T-helper 1 cell (primary cell): ENCODE measurements at places on chromosomes 12 and 14.

GRCh38 chr12:23552417-23552816 is 397.1 kb downstream of the SOX5 start:
- DNase-seq: no peak

- no peak for DNase-seq
Measured at GRCh38 chr14:21192447-21192822, 36.6 kb upstream of the OR5AU1 start.

GRCh38 chr12:46549527-46550265 is 177.1 kb upstream of the SLC38A2 start:
- DNase-seq: no peak

DNA sequence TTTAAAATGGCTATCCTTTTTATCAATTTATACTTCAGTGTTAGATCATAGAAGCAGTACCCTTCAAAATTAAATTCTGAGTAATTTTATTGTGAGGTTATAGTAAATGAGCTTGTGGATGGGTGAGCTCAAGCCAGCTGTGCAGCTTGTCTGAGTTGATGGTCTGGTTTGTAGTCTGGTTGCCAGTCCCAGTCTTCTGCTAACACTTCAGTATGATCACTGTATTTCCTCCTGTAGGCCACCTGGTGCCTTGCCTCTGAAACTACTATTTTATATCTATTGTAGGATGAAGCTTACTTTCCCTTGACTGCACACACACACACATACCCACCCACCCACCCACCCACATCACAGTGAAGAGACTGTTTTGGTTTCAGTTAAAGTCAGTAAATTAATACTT is 496.4 kb downstream of the PCNX1 start:
- DNase-seq: no peak

- DNase-seq: no peak
Measured at GRCh38 chr12:51886021-51886710, 1.7 kb upstream of the ANKRD33 start.

DNA sequence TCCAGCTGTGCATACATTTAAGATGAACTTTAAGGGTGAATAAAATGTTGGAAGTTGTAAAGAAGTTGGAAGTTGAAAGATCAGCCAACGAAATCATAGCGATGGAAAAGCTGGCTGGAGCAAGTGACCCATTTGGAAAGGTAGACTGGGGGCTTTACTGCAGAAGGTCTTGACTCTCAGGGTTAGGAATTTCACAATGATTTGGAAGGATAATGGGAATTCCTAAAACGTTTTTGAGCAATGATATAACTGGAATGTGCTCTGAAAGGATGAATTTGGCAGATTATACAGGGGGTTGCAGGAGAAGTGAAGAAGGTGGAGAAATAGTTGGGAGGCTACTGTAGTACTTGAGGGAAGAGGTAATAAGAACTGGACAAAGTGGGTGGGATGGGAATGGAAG is 27.4 kb downstream of the EMP1 start:
- no peak for DNase-seq

GRCh38 chr14:99189201-99189801 is 82.7 kb downstream of the BCL11B start:
- no peak for DNase-seq

- DNase-seq: no peak
Measured at GRCh38 chr14:70894868-70895267, 12.4 kb upstream of the PCNX1 start.

- no peak for DNase-seq
Measured at GRCh38 chr14:72644038-72644437, 249.9 kb downstream of the DPF3 start.

- no peak for DNase-seq
Measured at GRCh38 chr14:30957813-30958370, 67.6 kb upstream of the AP4S1 start.

DNA sequence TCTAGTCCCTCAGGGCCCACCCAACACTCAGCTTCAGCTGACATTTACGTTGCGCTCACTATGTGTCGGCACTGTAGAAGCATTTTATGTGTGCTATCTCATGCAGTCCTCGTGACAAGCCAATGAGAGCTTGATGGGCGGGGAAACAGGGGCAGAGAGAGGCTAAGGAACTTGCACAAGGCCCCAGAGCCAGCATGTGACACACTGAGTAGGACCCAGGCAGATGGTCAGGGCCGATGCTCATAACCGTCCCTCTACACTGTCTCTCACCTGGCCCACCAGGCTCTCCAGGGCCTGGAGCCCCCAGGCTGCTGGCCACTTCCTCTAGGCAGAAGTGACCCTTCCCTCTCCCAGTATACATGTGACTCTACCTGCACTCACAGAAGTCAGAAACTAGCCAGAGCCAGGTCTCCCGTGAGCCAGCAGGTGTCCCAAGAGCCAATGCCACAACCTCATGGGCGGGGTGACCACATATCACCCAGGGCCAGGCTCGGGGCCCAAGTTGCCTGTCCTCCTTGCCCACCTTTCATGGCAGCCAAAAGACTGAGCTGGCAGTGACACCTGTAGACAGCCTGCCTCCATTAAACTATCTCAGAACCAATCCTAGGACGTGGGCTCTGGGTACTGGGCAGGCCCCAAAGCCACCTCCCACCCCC is 38.3 kb downstream of the TTC7B start:
- no peak for DNase-seq

- DNase-seq: no peak
Measured at GRCh38 chr14:63404906-63405305, 86.2 kb upstream of the GPHB5 start.

DNA sequence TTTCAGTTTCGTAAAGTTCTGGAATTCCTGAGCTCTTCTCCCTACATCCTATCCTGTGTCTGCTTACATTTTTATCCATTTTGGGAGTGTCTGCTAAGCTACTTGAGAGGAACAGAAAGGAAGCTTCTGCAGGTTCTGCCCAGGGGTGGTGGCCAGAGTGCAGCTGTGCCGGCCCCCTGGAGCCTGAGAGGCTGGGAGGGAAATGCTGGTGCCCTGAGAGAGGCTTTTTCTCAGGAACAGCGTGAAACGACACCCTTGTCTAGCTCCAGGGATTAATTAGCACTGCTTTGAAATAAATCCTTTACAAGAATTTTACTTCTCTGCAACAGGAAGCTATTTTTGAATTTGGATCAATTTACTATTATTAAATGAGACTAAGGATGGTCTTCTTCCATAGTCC is 165.4 kb downstream of the SLC15A5 start:
- DNase-seq: no peak

- no peak for DNase-seq
Measured at GRCh38 chr12:100720016-100720654, 74.4 kb upstream of the ANO4 start.

DNA sequence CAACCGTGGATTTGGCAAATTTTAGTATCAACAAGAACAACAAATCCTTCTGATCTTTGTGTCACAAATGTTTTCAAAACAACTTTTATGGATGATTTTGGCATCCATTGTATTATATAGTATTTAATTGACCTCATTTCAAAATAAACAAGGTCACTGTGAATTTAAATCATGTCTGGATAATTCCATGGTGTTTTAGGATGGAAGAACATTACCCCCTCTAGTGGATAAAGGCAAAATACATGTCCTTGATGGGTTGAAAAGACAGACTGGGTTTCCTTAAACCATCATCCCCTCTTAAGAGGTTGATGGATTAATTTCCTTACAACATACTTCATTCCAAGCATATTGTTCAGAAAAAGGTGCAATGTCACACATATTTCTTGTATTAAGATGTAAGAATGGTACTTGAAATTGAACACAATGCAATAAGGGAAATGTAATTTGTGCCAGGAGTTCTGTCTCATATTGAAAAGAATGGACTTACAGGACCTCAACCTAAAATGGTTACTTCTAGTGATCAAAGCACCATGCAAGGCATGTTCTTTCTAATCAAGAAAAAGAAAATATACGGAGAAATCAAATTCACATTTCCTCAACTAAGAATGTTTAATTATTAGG is 352.0 kb downstream of the BCAT1 start:
- DNase-seq: no peak

- DNase-seq: no peak
Measured at GRCh38 chr14:98941481-98941880, 330.5 kb downstream of the BCL11B start.

GRCh38 chr12:79375050-79375449 is 315.7 kb downstream of the PAWR start:
- no peak for DNase-seq

GRCh38 chr14:68979021-68979721 is at the start of gene ACTN1:
TSS of gene ACTN1 (minus strand) at chr14:68979302. CDS start at chr14:68979056, 246 bp downstream.
- peak; percentile 55 for DNase-seq

DNA sequence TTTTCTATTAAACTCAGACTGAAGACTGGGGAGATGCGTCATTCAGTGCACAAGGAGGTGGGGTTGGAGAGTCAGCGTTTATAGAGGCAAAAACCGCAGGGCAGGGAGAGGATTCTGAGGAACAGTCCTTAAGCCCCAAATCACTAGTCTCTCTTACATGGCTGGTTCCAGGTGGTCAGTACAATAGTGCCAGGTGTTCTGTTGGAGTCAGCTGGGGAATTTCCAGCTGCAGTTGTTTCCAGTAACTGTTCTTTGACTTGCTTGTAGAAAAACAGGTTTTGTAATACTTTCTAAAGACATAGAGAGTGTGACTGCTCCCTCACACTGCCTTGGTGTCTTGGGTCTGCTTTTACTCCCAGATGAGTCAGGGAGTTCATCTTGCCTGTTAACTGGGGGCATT is 192.2 kb downstream of the TMTC3 start:
- no peak for DNase-seq

- no peak for DNase-seq
Measured at GRCh38 chr12:117047810-117048584, 51.2 kb downstream of the TESC start.

- no peak for DNase-seq
Measured at GRCh38 chr12:104672501-104673265, 215.9 kb downstream of the CHST11 start.

GRCh38 chr12:69548687-69549086 is 36.6 kb upstream of the CCT2 start:
- DNase-seq: no peak

- DNase-seq: no peak
Measured at GRCh38 chr14:99590746-99591555, 13.1 kb downstream of the CCDC85C start.

GRCh38 chr14:98932431-98933325 is 339.3 kb downstream of the BCL11B start:
- DNase-seq: no peak

DNA sequence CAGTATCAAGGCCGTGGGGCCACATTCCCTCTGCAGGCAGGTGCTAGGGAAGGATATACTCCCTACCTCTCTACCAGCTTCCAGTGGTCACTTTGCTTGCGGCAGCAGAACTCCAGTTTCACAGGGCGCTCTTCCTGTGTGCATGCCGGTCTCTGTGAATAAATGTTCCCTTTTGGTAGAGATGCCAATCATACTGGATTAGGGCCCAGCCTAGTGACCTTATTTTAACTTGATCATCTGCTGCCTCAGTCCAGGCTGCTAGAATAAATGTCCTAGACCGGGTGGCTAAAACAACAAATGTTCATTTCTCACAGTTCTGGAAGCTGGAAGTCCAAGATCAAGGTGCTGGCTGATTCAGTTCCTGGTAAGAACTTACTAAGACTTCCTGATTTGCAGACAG is 198.8 kb upstream of the TMEM132C start:
- DNase-seq: no peak

- no peak for DNase-seq
Measured at GRCh38 chr12:81572411-81572810, 186.7 kb downstream of the PPFIA2 start.

DNA sequence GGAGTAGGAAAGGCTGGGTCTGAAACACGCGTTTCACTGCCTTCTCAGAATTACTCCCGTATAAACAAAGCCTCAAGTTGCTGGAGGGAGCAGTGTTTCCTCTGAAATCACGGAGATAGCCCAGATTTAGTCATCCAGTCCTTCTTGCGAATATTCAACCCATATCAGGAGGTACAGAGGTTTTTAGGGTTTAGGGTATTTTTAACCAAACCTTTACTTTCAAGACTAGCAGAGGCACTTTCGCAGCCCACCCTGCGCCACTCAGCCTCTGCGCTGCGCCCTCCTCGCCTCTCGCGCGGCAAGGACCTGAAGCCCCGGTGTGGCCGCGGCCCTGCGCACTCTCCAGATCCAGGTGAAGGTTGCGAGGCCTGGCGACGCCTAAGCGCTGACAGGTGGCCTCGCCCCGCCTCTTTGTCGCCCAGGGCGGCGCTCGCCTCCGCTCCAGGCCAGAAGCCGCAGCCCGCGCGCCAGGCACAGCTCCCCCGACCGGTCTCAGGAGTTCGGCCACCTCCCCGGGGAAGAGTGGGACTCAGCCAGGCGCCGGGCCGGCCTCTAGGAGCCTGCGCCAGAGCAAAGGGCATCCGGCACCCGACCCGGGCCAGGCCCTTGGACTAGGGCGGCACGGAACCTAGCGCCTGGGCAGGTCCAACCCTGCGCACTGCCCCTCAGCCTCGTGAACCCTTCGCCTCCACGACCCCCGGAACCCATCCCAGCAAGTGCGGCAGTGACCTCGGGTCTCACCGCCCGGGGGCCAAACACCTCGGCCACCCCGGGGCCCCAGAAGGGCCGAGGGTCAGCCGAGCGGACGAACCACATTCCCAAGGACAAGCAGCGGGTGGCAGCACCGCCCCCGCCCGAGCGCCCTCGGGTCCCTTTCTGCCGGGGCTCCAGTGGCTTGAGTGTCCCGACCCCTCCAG is 1.8 kb upstream of the SAMD4A start:
- peak; percentile 68 for DNase-seq

DNA sequence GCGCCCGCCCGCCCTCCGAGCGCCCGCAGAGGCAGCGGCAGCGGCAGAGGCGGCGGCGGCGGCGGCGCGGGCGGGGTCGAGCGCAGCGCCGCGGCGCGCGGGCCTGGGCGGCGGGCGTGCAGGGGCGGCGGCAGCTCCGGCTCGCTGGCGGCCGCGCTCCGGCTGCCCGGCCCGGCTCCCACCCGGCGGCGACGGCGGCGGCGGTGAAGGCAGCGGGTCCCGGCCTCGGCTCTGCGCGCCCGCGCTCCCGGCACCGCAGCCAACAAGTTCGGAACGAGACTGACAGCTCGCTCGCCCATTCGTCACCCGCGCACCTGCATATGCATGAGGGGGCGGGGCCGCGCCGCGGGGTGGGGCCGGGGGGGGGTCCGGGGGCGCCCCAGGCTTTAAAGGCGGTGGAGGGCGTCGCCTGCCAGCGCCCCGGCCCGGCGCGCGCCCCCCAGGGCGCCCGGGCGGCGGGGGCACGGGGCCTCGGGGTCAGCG is at the start of gene JAG2:
JAG2 (minus strand) TSS at position 281 of the 483 bp plus-strand sequence. CDS start 356 bp downstream, outside the sequence.
- peak; percentile 37 for DNase-seq

DNA sequence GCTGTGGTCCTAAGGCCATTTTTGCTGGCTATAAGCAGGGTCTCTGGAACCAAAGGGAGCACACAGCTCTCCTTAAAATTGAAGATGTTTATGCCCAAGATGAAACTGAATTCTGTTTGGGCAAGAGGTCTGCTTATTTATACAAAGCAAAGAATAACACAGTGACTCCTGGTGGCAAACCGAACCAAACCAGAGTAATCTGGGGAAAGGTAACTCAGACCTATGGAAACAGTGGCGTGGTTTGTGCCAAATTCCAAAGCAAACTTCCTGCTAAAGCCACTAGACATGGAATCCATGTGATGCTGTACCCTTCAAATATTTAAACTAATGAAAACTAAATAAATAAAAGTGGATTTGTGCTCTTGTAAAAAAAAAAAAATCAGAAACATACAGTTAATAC is 29.6 kb upstream of the BICDL1 start:
- DNase-seq: no peak

GRCh38 chr12:119797090-119797489 is 80.0 kb downstream of the CIT start:
- DNase-seq: no peak
